HFFc6 (cell line): ENCODE measurements at places on chromosomes 12 and 14. TPM values are rescaled to one million over a fixed set of nuclear protein-coding genes. Genes with fewer than 3 reads are reported as not detected.

GRCh38 chr12:109711596-109712461 is 1.8 kb upstream of the FAM222A start:
- no peak for DNase-seq

- DNase-seq = no peak
Observed at GRCh38 chr14:23648764-23649460, 12.7 kb downstream of the DHRS2 start.

CACNA2D4 gene
- total RNA-seq = not detected in 3 replicates

GRCh38 chr14:106522990-106523389 is 996.6 kb downstream of the TMEM121 start:
- no peak for DNase-seq

- no peak for DNase-seq
Observed at GRCh38 chr14:53808042-53808441, 148.6 kb downstream of the BMP4 start.

KITLG gene
- 41.0 to 80.6 TPM (median 48.2 TPM) in 3 replicates for total RNA-seq

GRCh38 chr14:71703477-71703876 is 228.8 kb upstream of the RGS6 start:
- no peak for DNase-seq

DNA sequence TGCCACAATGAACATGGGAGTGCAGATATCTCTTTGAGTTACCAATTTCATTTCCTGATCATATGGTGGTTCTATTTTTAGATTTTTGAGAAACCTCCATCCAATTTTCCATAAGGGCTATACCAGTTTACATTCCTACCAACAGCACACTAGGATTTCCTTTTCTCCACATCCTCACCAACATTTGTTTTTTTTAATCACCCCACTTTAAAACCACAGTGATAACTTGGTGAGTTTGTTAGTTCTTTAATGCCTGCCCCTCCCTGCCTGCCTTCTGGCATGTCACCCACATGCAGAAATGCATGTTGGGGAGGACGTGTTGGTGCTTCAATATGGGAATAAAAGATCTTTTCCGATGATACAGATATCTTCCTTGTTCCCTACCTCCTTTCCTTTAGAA is 167.9 kb downstream of the CAND1 start:
- no peak for DNase-seq

GRCh38 chr12:95805864-95806671 is 15.5 kb upstream of the NTN4 start:
- peak; percentile 100 for DNase-seq

DNA sequence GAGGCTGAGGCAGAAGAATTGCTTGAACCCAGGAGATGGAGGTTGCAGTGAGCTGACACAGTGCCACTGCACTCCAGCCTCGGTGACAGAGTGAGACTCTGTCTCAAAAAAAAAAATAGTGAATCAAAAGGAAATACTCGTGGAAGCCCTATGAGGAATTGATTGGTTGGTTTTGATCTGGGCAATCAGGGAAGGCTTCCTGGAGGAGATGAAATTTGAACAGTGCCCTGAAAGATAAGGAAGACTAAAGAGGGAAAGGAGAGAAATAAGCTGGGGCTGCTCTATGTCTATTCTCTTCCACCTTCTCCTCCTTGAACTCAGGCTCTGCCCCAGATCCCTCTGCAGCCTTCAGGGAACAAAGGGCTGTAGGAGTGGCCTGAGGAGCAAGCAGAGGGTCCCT is 54.1 kb downstream of the IRF2BPL start:
- no peak for DNase-seq

ARMH4 gene
- total RNA-seq = 4.4 to 6.5 TPM (median 5.2 TPM) in 3 replicates

- DNase-seq = no peak
Observed at GRCh38 chr12:4984344-4984743, 59.3 kb upstream of the KCNA5 start.

PRKD1 gene
- 19.6 to 21.4 TPM (median 21.3 TPM) in 3 replicates for total RNA-seq

- no peak for DNase-seq
Observed at GRCh38 chr12:11584221-11584855, 65.1 kb upstream of the ETV6 start.

DNA sequence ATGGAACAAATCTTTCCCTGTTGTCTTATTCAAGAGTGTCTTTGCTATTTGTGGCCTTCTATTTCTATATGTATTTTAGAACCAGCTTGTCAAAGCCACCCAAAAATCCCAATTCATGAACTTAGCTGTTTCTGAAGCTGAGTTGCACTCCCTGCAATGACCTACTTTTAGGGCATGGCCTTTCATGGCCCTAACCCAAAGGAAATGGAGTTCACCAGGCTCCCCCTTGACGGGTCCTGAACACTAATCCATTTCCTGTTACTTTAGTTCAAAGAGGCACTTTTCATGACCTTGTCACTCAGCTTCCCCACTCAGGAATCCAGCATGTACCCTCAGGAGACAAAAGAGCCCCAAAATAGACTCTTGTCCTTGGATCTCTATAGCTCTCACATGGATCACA is 7.6 kb downstream of the TMED8 start:
- DNase-seq = no peak

M6PR gene
- total RNA-seq = 141 to 157 TPM (median 154 TPM) in 3 replicates

GNPNAT1 gene
- 41.9 to 48.1 TPM (median 42.8 TPM) in 3 replicates for total RNA-seq

SYCP3 gene
- total RNA-seq = 0.15 TPM in 1 of 3 replicates, not detected in the others

DNA sequence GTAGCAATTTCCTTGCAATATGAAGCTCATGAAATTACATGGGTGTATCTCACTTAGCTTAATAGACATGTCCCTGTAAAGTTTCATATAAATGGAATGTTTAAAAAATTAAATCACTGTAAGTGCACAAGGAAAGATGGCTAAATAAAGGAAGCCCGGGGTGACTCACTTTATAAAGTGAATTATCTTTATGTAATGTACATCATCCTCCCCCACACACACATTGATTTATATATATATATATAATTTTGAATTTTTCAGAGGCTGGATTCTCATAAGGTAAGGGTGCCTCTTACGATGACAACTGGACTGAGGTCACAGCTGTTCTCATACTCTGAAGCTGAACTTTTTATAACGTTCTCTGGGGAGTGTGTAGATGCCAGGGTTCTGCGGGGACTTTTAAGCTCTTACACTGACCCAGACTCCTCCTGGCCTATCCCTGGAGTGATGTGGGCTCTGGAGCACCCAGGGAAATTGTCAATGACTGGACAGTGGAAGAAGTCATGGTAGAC is 108.7 kb upstream of the HIF1A start:
- DNase-seq = no peak

DNA sequence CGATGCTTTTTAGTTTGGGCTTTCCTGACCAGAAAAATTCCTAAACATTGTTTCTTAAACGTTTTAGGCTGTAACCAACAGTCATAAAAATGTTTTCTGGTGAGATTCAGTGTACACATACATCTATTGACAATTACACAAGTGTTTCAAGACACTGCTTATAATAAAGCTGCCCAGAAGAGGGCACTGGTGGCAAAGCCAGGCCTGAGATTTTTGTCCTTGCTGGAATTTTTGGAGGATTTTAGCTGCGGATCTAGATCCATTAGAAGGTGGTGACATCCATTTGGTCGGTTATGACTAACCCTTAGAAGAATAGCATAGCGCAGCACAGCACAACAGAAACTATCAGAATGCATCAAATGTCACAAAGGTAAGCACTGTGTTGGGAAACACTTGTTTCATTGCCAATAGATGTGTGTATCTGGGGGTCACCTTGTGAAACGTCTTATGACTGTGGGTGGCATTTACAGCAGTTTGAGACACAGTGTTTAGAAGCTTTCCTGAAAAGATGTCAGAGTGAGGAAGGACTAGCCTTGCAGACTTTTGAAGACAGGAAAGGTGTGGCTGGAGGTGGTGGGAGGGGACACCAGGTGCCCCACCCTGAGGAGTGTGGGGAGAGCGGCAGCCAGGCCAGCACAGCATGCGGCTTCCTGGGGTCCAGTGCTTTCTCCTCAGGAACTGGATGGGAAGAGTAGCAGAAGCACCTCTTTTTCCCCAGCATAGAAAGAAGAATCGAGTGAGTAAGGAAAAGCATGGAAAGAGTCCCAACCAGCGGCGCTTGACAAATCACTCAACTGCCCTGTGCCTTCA is 54.7 kb upstream of the FKBP4 start:
- DNase-seq = peak; percentile 60

- DNase-seq = peak; percentile 78
Observed at GRCh38 chr12:78290606-78291345, 460.1 kb downstream of the NAV3 start.

DNA sequence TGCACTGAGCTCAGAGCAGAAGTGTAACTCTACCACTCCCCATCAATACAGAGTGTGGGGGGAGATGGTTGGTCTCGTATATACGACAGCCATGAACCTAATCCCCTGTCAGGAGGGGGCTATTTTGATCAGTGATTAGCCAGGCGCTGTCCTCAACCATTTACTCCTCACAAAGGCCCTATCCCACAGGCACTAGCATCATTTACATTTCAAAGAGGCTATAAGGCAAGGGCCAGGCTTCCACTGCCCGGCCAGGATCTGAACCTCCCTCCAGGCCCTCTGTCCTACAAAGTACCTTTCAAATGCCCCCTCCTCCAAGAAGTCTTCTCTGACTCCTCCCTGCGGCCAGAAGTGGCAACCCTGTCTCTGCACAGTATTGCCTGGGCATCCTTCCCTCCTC is 74.7 kb downstream of the ITPK1 start:
- no peak for DNase-seq

DNA sequence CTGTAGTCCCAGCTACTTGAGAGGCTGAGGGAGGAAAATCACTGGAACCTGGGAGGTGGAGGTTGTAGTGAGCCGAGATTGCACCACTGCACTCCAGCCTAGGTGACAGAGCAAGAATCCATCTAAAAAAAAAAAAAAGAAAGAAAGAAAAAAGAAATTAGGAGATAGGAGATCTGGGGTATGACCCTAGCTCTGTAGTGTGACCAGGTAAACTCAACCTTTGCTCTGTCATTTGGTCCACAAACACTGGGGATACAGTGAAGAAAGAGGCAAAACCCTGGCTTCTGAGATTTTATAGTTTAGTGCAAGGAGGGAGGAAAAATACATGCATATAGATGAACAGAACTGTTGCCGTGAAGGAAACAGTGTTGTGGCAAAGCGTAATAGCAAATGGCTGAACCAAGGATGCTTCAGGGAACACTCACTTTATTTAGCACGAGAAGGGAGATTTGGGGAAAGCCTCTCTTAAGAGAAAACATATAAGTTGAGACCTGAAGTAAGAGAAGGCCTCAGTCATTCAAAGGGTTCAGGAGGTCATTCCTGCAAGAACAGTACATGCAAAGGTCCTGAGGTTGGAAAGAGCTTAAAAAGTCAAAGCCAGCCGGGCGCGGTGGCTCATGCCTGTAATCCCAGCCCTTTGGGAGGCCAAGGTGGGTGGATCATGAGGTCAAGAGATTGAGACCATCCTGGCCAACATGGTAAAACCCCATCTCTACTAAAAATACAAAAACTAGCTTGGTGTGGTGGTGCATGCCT is 29.6 kb upstream of the ATXN2 start:
- no peak for DNase-seq

DNA sequence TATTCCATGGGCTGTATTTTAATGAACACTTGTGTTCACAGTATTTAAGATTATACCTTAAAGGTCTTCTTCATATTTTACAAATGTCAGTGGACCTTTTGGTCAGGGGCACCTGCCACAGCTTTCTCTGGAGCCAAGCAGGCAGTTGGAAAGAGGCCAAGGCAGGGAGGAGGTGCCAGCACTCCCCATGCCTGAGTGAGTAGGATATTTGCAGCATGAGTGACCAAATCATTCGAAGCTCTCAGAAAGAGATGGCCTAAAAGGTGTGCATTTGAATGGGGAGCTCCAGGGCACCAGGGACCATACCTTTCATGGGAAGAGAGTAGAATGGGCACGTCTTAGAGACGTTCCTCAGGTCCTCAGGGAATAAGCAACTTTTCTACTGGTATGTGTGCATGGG is 121.6 kb downstream of the GPR135 start:
- no peak for DNase-seq

ETFBKMT gene
- 1.9 to 2.8 TPM (median 1.9 TPM) in 3 replicates for total RNA-seq

TROAP gene
- total RNA-seq = 14.1 to 38.9 TPM (median 26.6 TPM) in 3 replicates

DNA sequence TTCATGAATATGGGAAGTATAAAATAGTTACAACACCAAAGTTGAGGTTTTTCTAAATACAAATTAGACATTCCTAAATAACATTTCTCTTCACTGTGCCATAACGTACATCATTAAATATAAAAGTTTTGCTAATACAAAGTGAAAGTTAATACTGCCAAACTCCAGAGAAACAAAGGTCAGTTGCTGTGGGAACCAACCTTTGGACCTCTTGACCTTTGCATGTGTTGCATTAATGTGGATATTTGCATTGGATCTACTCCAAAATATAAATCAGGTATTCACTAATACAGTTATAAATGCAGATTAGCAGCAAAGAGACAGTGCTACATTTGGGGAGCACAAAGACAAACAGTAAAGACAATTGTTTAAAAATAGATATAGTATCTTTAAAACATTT is 366.0 kb upstream of the USP15 start:
- no peak for DNase-seq

GRCh38 chr12:12153596-12153995 is 82.9 kb downstream of the BCL2L14 start:
- DNase-seq = no peak

AICDA gene
- total RNA-seq = not detected in 3 replicates

- DNase-seq = no peak
Observed at GRCh38 chr14:64906022-64906421, 8.2 kb upstream of the CHURC1 start.

DNA sequence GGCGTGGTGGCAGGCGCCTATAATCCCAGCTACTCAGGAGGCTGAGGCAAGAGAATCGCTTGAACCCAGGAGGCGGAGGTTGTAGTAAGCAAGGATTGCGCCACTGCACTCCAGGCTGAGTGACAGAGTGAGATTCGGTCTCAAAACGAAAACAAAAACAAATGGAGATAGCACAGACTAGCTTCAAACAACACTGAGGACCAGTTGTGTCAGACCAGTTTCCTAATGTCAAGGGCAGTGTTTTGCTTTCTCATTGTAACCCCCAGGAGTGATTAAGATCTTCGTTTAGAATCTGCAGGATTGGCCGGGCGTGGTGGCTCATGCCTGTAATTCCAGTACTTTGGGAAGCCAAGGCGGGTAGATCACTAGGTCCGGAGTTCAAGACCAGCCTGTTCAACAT is 18.5 kb downstream of the RPGRIP1 start:
- no peak for DNase-seq

AKAP6 gene
- 6.3 to 9.8 TPM (median 7.7 TPM) in 3 replicates for total RNA-seq

TAS2R14 gene
- 1.2 and 1.7 TPM in 2 replicates for total RNA-seq

CYP46A1 gene
- total RNA-seq = 0.43 to 0.71 TPM (median 0.48 TPM) in 3 replicates

- no peak for DNase-seq
Observed at GRCh38 chr12:129607756-129608155, 296.1 kb downstream of the TMEM132D start.

- no peak for DNase-seq
Observed at GRCh38 chr14:34983786-34984185, 994 bp downstream of the SRP54 start.

- DNase-seq = no peak
Observed at GRCh38 chr14:77004711-77005460, 23.6 kb downstream of the IRF2BPL start.

- peak; percentile 37 for DNase-seq
Observed at GRCh38 chr12:80226576-80226975, 127.2 kb downstream of the OTOGL start.

- DNase-seq = no peak
Observed at GRCh38 chr12:99370421-99371138, 277.0 kb upstream of the GARIN6 start.

PPP2R5C gene
- total RNA-seq = 99.8 to 120 TPM (median 109 TPM) in 3 replicates
